A673 (cell line): ENCODE measurements at places on chromosomes 1 and 21. TPM values are rescaled to one million over a fixed set of nuclear protein-coding genes. Genes with fewer than 3 reads are reported as not detected.

GRCh38 chr1:208809876-208810275, 565.7 kb upstream of the PLXNA2 start:
- H3K27me3 ChIP-seq: no peaks in the 10 kb centered on the region
- H3K4me1 ChIP-seq: no peaks in the 10 kb centered on the region
- H3K27ac ChIP-seq: no peak overlapping the region
- no peaks in the 10 kb centered on the region for H3K36me3 ChIP-seq

GRCh38 chr1:245232931-245233330, 78.1 kb downstream of the KIF26B start:
- no peak for DNase-seq
- H3K36me3 ChIP-seq: no peaks in the 10 kb centered on the region
- peaks cover 4% of the 10 kb centered on the region for H3K27me3 ChIP-seq
- no peak overlapping the region for H3K4me3 ChIP-seq

DNA sequence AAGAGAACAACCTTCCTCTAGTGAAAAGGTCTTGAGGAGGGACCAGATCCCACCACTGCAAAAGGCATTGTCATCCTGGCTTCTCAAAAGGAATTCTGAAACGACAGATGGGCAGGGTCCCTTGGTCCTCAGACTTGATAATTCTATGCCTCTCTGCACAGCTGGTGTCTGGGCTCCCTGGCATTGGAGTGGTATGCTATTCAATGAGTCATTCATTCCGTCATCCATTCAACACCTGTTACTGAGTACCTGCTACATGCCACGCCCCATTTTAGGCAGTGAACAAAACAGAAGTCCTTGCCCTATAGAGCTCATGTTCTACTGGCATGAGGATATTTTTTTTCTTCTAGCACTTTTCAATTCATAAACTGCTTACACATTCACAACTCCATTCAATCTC, 45.8 kb upstream of the HMGB4 start:
- no peak for DNase-seq
- no peaks in the 10 kb centered on the region for H3K36me3 ChIP-seq
- H3K27me3 ChIP-seq: peaks cover 4% of the 10 kb centered on the region
- no peaks in the 10 kb centered on the region for H3K4me1 ChIP-seq
- no peak overlapping the region for H3K4me3 ChIP-seq
- H3K27ac ChIP-seq: no peak overlapping the region

Gene BSND
- total RNA-seq: not detected in 2 replicates

- H3K4me3 ChIP-seq: no peak overlapping the region
- DNase-seq: no peak
- no peaks in the 10 kb centered on the region for H3K36me3 ChIP-seq
- no peaks in the 10 kb centered on the region for H3K4me1 ChIP-seq
- H3K27me3 ChIP-seq: no peaks in the 10 kb centered on the region
- H3K27ac ChIP-seq: no peak overlapping the region
Observed at GRCh38 chr1:174964261-174964971, 35.3 kb upstream of the CACYBP start.

DNA sequence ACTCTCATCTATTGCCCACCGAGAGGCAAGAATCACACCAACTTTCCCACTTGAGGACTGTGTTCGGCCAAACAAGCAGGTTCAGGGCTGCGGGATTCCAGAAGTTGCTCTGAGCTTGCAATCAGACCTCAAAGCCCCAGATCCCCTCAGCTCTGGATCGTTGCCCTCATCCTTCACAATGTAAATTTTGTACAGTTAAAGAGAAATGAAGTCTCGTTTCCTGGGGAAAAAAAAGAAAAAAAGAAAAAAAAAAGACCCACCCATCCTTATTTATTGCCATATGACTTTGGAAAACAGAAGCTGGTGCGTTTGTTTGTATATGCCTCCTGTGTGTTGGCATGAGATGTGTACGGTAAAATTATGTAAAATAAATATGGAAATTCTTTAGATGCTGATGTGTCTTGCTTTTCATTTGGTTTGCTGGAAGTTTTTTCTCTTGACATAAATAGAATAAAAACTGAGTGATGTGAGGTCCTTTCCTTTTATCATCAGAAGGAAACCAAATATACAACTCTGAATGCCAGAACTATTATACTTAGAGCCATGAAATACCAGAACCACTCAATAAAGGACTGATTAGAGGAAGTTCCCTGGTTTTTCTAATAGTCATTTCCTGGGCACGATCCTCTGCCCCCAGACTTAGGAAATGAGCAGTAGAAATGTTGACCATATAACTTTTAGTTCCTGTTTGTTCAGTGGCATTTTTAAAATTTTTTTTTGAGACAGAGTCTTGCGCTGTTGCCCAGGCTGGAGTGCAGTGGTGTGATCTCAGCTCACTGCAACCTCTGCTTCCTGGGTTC, 48.7 kb downstream of the LHX4 start:
- H3K36me3 ChIP-seq: no peaks in the 10 kb centered on the region
- H3K4me1 ChIP-seq: peaks cover 8% of the 10 kb centered on the region
- no peak overlapping the region for H3K27ac ChIP-seq
- H3K4me3 ChIP-seq: no peak overlapping the region

Gene PDC
- not detected in 2 replicates for total RNA-seq

- no peaks in the 10 kb centered on the region for H3K27me3 ChIP-seq
- no peak overlapping the region for H3K27ac ChIP-seq
- no peaks in the 10 kb centered on the region for H3K4me1 ChIP-seq
Observed at GRCh38 chr1:157170677-157171515, 32.7 kb upstream of the ETV3 start.

DNA sequence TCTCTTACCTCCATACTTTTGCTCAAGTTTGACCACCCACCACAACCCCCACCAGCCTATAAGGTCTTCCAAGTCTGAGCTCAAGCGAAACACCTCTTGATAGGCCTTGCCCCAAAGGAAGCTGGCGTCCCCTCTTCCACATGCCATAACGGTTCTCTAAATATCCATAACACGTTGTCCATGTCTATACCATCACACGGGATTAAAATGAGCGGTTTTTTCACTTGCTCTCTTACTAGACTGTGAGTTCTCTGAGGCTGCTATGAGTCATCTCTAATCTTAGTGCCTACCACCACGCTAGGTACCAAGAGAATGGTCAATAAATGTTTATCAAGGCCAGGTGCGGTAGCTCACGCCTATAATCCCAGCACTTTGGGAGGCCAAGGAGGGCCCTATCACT, 41.0 kb downstream of the WASF2 start:
- peaks cover 25% of the 10 kb centered on the region for H3K4me1 ChIP-seq
- no peak for DNase-seq
- H3K27ac ChIP-seq: no peak overlapping the region

DNA sequence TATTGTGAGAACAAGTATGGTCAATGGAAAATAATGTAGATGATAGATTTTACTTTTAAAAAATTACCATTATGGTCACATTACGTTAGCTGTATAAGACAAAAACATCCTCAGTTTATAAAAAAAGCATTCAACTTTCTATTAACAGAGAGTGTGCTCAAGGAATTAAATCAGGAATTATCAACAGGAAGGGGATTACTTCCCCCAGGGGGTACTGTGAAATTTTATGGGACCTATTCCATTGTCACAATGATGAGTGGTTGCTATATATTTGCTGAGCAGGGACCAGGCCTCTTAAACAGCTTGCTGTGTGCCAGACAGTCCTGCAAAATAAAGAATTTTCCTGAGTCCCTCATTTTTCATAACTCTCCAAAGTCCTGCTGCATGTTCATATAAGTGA, 21.2 kb downstream of the JAM2 start:
- no peaks in the 10 kb centered on the region for H3K36me3 ChIP-seq
- peaks cover 25% of the 10 kb centered on the region for H3K4me1 ChIP-seq
- no peak overlapping the region for H3K27ac ChIP-seq
- DNase-seq: peak; percentile 87
- H3K4me3 ChIP-seq: no peak overlapping the region
- H3K27me3 ChIP-seq: no peaks in the 10 kb centered on the region
